ENCODE measurements at places on chromosomes 2 and 18.
A peak's percentile ranks its signal among the peaks of the same experiment; 100 is the strongest.

GRCh38 chr18:62186499-62186773 is 420 bp downstream of the PIGN start:
- no peak for DNase-seq

- DNase-seq: no peak
Measured at GRCh38 chr2:88845772-88846661, 154.5 kb downstream of the RPIA start.

GRCh38 chr2:71548646-71549425 is 95.5 kb downstream of the DYSF start:
- peak; percentile 68 for DNase-seq

DNA sequence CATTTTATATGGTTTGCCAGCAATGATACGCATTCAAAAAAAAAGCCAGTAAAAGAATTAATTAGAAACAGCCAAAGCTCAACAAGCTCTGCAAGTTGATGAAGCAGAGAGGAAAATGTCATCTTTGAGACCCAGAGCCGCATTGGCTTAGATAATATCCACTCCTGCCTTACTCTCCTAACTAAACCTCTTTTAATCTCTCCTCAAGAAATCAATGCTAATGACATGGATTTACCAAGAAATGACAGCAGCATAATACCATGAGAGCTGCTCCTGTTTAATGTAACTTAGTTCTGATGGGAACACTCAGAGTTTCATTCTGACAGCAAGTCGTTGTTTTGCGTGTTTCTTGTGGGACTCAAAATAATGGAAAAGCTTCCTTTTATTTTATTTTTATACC is 1099.4 kb upstream of the PIK3C3 start:
- no peak for DNase-seq

DNA sequence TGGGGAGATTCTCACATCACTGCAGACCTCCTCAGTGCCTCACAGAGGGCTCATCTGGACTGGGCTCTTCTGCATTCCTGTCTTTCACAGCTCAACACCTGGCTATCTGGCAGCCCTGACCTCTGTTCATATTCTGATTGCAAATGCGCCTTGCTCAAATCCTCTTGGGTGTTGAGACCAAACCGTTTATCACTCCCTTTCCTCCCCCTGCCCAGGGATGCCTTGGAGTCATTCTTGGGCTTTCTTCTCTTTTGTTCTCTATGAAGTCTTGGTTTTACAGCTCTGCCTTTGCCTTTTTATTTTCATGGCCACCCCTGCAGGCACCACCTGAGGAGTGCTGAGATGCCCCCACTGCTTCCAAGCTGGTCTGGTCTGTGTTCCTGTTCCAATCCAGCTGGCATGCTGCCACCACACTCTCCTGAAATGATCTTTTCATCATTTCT is 26.3 kb downstream of the TUBB6 start:
- DNase-seq: no peak

DNA sequence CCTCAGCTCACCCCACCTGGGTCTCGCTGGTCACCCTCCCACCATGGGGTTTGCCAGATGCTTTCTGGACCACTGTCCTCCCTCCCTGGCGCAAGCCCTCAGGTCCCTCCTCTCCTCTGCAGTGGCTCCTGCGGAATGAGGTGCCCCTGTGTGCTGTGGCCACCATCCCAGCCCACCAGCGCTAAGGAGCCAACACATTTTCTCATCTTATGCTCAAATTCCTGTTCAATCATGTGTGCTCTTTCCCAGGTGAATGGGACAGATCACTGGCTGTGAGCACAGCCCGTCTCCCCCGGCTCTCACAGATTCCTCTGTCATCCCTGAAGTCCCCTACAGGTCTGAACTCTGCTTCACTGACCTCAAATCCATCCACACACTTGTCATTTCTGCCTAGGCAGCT is 15.2 kb upstream of the CCDC74B start:
- DNase-seq: no peak

- no peak for DNase-seq
Measured at GRCh38 chr2:169822036-169822435, 2.7 kb downstream of the METTL5 start.

DNA sequence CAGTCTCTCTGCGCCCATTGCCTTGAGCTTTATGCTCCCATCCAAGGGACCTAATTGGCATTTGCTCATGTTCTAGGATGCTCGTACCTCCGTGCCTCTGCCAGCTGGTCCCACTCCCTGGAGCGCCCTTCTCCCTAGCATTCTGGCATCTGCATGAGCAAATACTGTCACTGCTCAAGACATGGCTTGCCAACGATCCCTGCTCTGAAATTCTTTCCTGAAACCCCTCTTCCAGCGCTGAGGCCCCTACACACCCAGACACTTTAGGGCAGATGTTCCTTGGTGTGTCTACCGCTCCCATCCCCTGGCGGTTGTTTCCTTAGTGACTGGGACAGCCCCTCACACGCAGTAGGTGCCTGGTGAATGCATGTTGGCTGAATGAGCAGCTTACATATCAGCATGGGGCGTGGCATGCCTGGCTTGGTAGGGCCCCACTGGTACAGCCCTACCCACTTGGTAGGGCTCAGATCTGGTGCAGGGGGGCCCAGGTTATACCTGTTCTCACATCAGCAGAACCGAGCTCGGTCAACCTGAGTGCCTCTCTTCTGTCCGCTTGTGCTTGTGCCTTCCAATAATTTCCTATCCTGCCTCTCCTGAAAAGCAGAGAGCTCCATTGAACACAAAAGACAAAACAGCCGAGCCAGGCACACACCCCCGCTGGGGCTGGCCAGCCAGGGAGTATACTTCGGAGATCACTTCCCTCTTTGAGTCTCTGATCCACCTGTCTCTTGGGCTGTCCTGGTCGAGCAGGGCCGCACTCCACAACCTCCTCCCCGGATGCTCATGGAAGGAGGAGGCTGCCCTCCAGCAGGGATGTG is 59.2 kb downstream of the INHBB start:
- no peak for DNase-seq

DNA sequence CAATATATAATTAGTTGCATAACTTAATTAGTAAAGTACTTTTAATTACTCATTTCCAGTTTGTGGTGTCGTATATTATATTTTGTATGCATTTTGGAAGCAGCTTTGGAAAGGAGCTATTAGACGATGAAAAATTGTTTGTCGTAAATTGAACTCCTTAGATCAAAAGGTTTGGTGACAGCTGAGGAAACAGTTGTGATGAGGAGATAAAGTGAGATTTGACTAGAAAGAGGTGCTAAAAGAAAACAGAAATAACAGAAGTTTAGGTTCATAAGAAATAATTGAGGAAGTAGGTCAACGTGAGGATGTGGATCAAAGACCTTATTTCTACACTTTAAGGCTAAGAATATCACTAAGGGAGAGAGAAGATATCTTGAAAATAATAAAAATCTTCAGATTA is 141.9 kb upstream of the NETO1 start:
- no peak for DNase-seq

DNA sequence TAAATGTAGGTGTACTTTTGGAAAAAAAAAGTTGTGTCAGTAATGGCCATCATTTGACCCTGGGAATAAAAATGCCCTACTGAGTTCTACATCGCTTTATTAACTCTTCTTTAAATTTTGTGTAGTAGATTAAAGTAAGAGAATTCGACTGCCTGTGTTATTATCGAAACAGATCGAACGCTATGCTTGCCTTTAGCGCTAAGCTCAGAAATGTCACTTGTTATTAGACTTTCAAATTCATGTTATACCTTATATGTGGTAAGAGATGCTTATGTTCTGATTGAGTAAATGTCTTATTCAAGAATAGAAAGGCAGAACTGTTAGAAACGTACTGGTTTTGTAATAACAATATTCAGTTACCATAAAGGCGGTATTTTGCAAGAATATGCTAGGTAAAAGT is 1.4 kb downstream of the UGP2 start:
- DNase-seq: no peak

GRCh38 chr18:45567123-45567522 is 48.2 kb upstream of the SLC14A2 start:
- DNase-seq: no peak

- no peak for DNase-seq
Measured at GRCh38 chr2:197708331-197708730, 3.2 kb downstream of the MARS2 start.

- DNase-seq: no peak
Measured at GRCh38 chr18:34998661-34999060, 42.6 kb upstream of the MAPRE2 start.

GRCh38 chr18:74284191-74284979 is 7.4 kb downstream of the CYB5A start:
- DNase-seq: no peak

- DNase-seq: no peak
Measured at GRCh38 chr18:33128581-33128980, 311.9 kb downstream of the CCDC178 start.

Measured in stimulated activated CD4-positive, alpha-beta T cell treated with anti-CD3 and anti-CD28 coated beads, Interleukin-2, amount 100 ng/mL, for 48 hours (primary cell).